ENCODE measurements at places on chromosomes 1 and 21.

DNA sequence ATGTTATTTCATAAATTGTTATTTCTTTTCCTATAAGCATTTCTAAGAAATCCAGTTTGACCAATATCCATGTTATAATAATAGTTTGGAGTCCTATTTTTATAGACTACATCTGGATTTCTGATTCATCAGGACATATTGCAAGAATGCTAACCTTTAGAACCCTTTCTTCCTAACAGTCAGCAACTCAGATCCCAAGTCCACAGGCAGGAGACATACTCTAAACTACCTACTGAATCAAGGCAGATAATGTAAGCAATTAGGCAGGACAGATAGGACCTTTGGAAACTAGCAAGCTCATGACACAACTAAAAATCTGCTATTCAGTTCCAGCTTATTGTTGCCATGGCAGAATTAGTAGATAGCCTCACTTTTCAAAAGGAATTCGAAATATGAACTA lies 104.1 kb downstream of the DENND1B start:
- DNase-seq = no peak

DNA sequence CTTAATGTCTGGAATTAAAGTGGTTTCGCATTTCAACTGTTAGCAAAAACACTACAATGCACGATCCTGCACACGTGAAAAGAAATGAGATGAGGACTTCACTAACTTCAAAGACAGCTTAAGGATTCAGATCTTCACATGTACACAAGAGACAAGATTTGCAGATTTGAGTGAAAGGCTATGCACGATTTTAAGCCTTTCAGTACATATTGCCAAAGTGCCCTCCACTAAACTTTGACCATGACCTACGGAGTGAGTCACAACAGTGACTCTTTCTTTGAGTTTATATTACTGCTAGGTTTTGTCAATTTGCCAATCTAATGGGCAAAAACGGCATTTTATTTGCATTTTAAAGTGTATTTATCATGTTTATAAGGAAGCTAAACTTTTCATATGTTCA lies 41.2 kb upstream of the CR1L start:
- no peak for DNase-seq

- no peak for DNase-seq
These were observed 56.4 kb downstream of the WDR3 start for GRCh38 chr1:117985973-117986372.

- no peak for DNase-seq
These were observed 178.8 kb downstream of the PLPP3 start for GRCh38 chr1:56400526-56400925.

GRCh38 chr21:44301961-44302406 lies 2.1 kb downstream of the PFKL start:
- DNase-seq = peak; percentile 13

DNA sequence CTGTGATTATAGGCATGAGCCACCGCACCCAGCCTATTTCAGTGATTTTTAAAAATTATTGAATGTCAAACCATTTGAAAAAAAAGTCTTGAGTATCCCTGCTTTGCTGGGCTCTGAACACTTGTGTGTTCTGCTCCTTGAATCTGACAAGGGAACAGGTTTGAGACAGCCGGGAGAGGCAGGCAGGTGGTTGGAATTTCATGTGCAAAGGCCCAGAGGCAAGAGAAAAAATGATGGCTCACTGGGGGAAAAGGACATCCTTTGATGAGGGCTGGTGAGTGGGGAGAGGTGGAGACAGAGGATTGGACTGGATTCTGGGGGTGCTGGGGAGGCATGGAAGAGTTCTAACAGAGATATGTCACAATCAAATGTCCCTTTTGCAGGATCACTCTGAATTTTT lies 13.1 kb upstream of the WASF2 start:
- DNase-seq = no peak

GRCh38 chr21:31675960-31676359 lies 16.5 kb downstream of the SOD1 start:
- DNase-seq = no peak
